ENCODE measurements at places on chromosomes 5 and 9. TPM values are rescaled to one million over a fixed set of nuclear protein-coding genes. Genes with fewer than 3 reads are reported as not detected.

Gene SPATA31A1
- total RNA-seq: not detected

Gene PDZD2
- total RNA-seq: 0.60 TPM

Gene CATSPER3
- total RNA-seq: 0.22 TPM

Gene OCLN
- 14.8 TPM for total RNA-seq

Gene NRARP
- total RNA-seq: 2.5 TPM

Gene PPP3R2
- total RNA-seq: not detected

Gene CYLC2
- not detected for total RNA-seq

Gene FAXDC2
- total RNA-seq: 0.55 TPM

Gene CNTNAP3B
- total RNA-seq: 15.8 TPM

Gene PTGDS
- 0.67 TPM for total RNA-seq

Gene CARD6
- 2.9 TPM for total RNA-seq

Gene SH3GL2
- total RNA-seq: 0.05 TPM

Gene IFNE
- 1.1 TPM for total RNA-seq

Gene PRR16
- total RNA-seq: not detected

Gene PITX1
- total RNA-seq: 31.1 TPM

Gene SMIM32
- total RNA-seq: not detected

Gene DOCK2
- total RNA-seq: 2.0 TPM

Gene PCDHA7
- total RNA-seq: 0.05 TPM

Gene SPATA31A3
- total RNA-seq: not detected

Gene LYRM7
- total RNA-seq: 3.7 TPM

Gene NDFIP1
- 46.6 TPM for total RNA-seq

Gene ROR2
- total RNA-seq: 1.3 TPM

Gene PLAC8L1
- total RNA-seq: 0.31 TPM

Gene CYSRT1
- total RNA-seq: 4.6 TPM

Gene EGFL7
- total RNA-seq: 54.3 TPM

Gene SLC6A18
- total RNA-seq: not detected

Gene SPINK4
- not detected for total RNA-seq

Gene MLANA
- not detected for total RNA-seq

Gene SLC24A2
- total RNA-seq: not detected

Gene PKD2L2
- 0.12 TPM for total RNA-seq

Gene TXNDC8
- not detected for total RNA-seq

Gene C6
- total RNA-seq: not detected

Gene GFI1B
- total RNA-seq: 0.10 TPM

Gene PCDHB4
- total RNA-seq: 0.07 TPM

Gene ECPAS
- 41.0 TPM for total RNA-seq

Gene TAF1L
- not detected for total RNA-seq

Gene UGT3A1
- not detected for total RNA-seq

Gene FOXD4L3
- 0.12 TPM for total RNA-seq

Gene WWC1
- 86.6 TPM for total RNA-seq

Gene LPCAT1
- 161 TPM for total RNA-seq

Gene GRIN3A
- total RNA-seq: not detected

Gene LCN9
- total RNA-seq: 0.16 TPM

Gene SLC12A7
- total RNA-seq: 27.0 TPM

Gene SPDL1
- total RNA-seq: 61.0 TPM

Gene CDC20B
- 0.07 TPM for total RNA-seq

Gene ARID3C
- total RNA-seq: 0.21 TPM

Gene RABGAP1
- 13.4 TPM for total RNA-seq

Gene DMRT3
- total RNA-seq: not detected

Gene SAXO1
- total RNA-seq: not detected

Gene FGF10
- total RNA-seq: not detected

All from A549 treated with Hydrocortisone at 1 μM for 4 hours (cell line).